HCT116 (cell line): ENCODE measurements at places on chromosomes 5 and 9. TPM values are rescaled to one million over a fixed set of nuclear protein-coding genes. Genes with fewer than 3 reads are reported as not detected.

The ELOVL7 gene
- total RNA-seq: 20.0 TPM

- DNase-seq: no peak
Observed at GRCh38 chr9:137174722-137175293, 3.0 kb upstream of the TMEM210 start.

DNA sequence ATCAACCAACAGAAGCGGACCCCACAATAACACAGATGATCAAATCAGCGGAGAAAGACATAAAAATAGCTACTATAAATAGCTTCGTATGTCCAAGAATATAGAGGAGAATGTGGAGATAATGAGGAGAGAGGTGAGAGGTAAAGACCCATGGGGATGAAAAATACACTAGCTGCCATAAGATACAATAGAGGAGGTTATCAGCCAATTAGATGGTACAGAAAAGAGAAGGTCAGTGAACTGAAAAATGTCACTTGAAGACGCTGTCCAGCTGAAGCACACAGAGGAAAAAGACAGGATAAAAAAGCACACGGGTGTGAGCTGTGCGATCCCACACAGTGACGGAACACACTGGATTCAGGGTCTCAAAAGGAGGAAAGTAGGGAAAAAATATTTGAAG is 73.4 kb downstream of the OLFM1 start:
- DNase-seq: no peak

- no peak for DNase-seq
Observed at GRCh38 chr9:14983599-14983998, 73.4 kb upstream of the FREM1 start.

GRCh38 chr9:4987961-4988421 is 2.9 kb downstream of the JAK2 start:
- DNase-seq: peak; percentile 48

DNA sequence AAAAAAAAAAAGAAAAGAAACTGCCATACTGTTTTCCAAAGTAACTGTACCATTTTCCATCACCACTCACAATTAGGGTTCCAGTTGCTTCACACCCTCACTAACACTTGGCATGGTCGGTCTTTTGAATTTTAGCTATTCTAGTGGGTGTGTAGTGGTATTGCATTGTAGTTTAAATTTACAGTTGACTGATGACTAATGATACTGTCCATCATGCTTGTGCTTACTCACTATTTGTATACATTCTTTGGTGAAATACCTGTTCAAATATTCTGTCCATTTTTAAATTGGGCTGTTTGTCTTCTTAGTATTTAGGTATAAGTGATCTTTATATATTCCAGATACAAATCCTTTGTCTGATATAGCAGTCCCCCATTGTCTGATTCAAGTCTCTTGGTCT is 36.2 kb upstream of the ZNF169 start:
- DNase-seq: no peak

GRCh38 chr5:130706696-130707095 is 458.4 kb downstream of the HINT1 start:
- no peak for DNase-seq

The OSMR gene
- 46.0 TPM for total RNA-seq

- DNase-seq: peak; percentile 12
Observed at GRCh38 chr5:114412510-114413171, 50.8 kb downstream of the KCNN2 start.

DNA sequence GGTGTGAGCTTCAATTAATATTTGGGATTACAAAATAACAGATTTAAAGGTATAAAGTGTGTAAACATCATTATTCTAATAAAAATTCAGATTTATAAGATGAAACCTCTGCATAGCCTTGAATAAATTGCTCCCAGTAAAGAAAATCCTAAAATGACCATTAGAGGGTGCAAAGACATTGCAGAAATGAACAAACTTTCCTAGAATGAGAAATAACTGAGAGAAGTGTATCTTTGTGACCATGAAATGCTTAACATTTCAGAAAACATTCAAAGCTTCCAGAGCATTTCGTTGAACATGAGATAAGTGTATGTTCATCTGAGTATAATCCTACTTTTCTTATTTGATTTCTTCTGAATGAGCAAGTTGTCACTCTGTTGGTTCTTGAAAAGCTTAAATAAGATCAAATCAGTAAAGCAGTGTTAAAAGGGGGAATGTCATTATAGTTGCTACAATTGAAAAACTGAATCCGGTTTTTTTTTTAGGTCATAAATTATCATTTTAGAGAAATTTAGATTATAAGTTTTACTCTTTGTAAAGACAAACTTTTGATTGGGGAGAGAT is 24.7 kb upstream of the NUDT12 start:
- no peak for DNase-seq

- no peak for DNase-seq
Observed at GRCh38 chr9:70563010-70563409, 148.6 kb upstream of the KLF9 start.

- DNase-seq: no peak
Observed at GRCh38 chr5:42621662-42622061, 135.0 kb upstream of the CCDC152 start.

DNA sequence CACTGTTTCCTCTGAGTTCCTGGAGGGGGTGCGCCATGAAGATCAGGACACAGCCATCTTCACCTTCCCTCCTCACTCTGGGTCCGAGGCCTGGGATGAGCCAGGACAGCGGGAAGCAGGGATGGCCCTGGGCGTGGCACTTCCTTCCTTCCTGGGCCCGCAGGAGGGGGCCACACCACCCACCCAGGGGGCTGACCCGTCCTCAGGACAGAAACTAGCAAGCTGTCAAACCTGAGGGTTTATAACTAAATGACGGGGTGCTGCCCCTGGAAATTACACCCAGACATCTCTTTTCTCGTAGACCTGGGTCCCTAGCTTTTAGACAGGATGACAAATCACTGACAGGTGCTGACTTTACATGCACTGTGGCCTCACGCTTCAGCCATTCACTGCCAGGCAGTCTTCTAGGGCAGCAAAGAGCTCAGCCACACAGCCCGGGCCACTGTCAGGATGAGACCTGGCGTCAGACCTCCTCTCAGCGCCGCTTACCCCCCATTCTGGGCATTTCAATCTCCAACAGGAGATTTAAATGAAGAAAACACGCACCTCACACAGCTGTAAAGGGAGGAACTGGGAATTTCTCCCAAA is 8.1 kb downstream of the FCN2 start:
- no peak for DNase-seq

DNA sequence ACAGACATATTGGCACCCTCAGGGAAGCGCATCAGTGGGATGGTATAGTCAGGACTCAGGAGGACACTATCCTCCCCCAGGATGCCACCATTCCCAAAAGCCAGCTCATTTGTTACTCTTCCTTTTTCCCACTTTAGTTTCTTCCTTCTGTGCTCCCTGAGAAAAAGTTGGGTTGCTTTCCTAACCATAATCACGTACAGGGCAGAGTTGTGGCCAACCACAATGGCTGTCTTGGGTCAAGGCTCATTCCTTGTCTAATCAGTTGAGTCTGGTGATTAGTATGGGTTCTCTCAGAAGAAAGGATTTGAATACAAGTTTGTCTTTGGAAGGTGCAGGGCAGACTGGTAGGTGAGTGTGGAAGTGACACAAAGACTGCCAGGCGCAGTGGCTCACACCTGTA is 26.6 kb upstream of the ATP6V1G1 start:
- DNase-seq: no peak

- DNase-seq: no peak
Observed at GRCh38 chr5:98489021-98489420, 284.4 kb upstream of the RGMB start.

GRCh38 chr5:5767286-5767928 is 344.9 kb downstream of the ICE1 start:
- no peak for DNase-seq

- no peak for DNase-seq
Observed at GRCh38 chr5:176900780-176901204, 1.6 kb upstream of the HK3 start.

The ENHO gene
- total RNA-seq: 6.1 TPM

GRCh38 chr5:651296-652022 is 39.3 kb downstream of the CEP72 start:
- no peak for DNase-seq

The CCL27 gene
- 1.0 TPM for total RNA-seq

The HEMGN gene
- not detected for total RNA-seq

GRCh38 chr5:143638654-143639053 is 173.3 kb upstream of the HMHB1 start:
- DNase-seq: no peak

GRCh38 chr9:136662656-136663581 is at the start of gene EGFL7:
TSS of gene EGFL7 (plus strand) at chr9:136662916. CDS start at chr9:136668283, 5,367 bp downstream.
- DNase-seq: no peak

The CCDC180 gene
- total RNA-seq: 7.9 TPM

DNA sequence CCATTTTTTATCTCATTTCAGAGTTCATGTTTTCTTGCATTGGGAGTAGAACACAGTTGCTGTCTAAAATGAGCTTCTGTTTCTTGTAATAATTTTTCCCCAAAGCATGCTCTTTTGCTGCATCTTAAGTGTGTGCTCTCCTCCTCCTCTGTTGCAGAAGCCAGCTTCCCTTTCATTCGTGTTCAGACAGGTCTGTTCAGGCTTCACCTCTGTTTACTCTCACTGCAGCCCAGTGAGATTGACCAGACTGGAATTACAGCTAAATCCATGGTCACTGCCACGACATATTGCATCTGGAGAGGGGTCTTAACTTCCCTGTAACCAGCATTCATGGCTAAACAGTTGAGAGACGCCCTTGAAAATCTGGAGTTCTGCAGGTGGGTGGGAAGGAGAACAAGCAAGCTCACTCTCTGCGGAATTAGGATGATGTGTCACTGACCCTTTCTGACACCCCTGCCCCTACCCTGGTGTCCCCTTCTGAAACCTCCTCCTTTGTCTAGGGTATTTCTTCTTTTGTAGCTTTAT is 223.2 kb downstream of the FSTL4 start:
- no peak for DNase-seq

- DNase-seq: no peak
Observed at GRCh38 chr5:113686599-113686998, 173.1 kb downstream of the YTHDC2 start.

GRCh38 chr5:142862594-142862993 is 92.4 kb downstream of the ARHGAP26 start:
- DNase-seq: no peak

DNA sequence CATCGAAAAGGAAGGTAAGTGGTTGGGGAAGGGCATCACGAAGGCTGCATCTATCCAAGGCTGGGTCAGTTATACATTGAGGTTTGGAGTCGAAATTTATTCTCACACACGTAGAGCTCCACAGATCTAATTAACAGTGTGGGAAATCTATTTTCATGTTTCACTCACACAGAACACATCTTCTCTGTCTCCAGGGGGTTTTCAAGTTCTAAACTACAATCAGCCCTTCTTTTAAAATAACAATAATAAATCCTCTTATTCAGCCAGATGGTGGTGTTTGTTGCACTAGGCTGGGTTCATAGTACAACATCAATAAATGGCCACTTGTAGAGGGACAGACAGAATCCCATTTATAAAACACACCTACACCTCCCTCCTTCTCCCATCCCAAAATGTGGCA is 174.5 kb upstream of the KLF9 start:
- DNase-seq: no peak

GRCh38 chr5:67165526-67166459 is 30.8 kb downstream of the CD180 start:
- peak; percentile 73 for DNase-seq

The C5orf58 gene
- not detected for total RNA-seq

- no peak for DNase-seq
Observed at GRCh38 chr5:58961631-58962280, 378.9 kb downstream of the RAB3C start.
